ENCODE measurements at places on chromosomes 12 and 14.

- no peak for DNase-seq
Measured at GRCh38 chr14:59154373-59154772, 34.1 kb upstream of the DAAM1 start.

DNA sequence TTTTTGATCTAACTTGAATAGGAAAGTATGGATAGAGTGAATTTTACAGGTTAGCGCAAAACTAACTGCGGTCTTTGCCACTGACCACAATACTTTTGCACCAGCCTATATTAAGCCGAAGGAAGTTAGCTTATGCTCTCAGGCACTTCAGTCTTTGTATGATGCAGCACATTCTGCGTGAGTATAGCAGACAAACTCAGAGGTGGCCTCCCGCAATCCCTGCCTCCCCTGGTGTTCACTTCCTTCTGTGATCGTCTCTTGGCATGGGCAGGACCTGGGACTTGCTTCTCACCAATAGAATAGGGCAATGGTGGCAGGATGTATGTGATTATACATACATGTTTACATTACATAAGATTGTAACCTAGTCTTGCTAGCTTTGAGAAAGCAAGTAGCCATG, 10.3 kb upstream of the SLC6A13 start:
- DNase-seq: no peak

DNA sequence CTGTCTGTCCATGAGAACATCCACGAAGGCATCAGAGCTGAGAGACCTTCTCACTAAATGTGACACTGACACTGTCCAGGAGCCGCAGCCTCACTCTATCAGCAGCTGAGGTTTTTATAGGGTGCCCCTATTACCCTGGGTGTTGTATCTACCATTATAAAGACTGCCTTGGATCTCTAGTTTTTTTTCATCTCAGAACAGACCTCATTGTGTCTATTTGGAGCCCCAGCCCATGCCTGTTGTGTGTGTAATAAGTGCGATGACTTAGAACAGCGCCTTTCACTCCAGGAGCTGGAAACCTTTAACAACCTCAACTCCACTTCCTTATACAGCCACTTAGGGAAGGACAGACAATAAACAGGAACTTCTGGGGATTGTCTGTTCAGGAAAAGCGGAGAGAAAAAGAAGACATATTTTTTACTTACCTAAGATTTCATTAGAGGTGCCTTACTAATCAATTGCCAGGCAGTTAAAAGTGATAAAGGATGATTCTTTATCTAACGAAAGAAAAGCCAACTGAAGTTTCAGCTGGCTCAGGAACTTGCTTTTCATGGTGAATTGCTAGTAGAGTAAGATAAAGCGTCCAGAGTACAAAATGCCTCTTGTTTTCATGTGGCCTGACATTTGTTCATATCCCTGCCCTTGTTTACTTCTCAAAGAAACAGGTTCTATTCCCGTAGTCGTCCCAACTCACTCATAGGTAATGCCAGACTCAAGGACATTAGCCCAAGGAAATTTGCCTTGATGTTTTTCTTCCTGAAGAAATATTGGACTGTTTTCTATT, 420.6 kb downstream of the RAD51B start:
- DNase-seq: no peak

- no peak for DNase-seq
Measured at GRCh38 chr14:99426813-99427346, 53.8 kb downstream of the SETD3 start.

DNA sequence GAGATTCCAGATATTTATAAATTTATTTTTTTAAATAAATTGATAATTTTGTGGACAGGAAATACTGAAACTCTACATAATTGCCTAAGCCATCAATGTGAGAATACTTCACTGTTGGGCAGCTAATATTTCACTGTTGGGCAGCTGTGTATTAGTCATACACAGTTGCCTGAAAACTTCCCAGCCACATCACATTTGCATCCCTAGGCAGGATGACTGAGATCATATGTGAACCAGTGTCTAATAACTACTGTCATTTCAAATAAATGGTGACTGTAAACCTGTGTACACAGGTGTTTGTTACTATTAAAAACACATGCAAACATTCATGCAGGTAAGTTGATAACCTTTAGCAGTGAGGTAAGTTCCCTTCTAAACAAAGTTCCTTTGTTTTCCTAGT, 43.9 kb downstream of the TMTC3 start:
- no peak for DNase-seq

DNA sequence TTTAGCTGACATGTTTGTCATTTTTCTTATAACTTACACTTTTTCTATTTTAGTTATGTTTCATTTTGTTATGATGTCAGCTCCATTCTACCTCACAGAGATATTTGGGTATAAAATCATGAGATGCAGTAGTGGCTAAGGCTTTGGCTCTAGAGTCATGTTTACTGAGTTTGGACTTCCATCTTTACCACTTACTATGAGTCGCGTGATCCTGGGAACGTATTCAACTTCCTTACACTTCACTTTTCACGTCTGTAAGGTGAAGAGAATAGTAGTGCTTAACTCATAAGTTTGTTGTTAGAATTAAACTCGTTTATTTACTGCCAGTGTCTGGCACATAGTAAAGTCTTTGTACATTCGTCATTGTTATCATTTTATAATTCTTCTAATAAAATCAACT, 126.3 kb downstream of the ERC1 start:
- DNase-seq: no peak

GRCh38 chr12:50828886-50829285, 13.8 kb upstream of the TMPRSS12 start:
- no peak for DNase-seq

DNA sequence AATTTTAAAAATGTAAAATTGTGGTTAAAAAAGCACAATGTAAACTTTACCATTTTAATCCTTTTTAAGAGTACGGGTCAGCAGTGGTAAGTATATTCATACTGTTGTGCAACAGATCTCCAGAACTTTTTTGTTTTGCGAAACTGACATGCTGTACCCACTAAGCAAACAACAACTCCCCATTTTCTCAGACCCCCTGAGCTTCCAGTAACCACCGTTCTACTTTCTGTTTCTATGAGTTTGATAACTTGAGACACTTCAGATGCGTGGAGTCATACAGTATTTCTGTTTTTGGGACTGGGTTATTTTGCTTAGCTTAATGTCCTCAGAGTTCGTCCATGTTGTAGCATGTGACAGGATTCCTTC, 38.0 kb downstream of the CHST11 start:
- DNase-seq: no peak

- DNase-seq: no peak
Measured at GRCh38 chr12:77102123-77102522, 36.8 kb upstream of the E2F7 start.

All from activated T-cell treated with anti-CD3 and anti-CD28 coated beads for 48 hours (primary cell).